ENCODE measurements at places on chromosomes 6 and 20.

DNA sequence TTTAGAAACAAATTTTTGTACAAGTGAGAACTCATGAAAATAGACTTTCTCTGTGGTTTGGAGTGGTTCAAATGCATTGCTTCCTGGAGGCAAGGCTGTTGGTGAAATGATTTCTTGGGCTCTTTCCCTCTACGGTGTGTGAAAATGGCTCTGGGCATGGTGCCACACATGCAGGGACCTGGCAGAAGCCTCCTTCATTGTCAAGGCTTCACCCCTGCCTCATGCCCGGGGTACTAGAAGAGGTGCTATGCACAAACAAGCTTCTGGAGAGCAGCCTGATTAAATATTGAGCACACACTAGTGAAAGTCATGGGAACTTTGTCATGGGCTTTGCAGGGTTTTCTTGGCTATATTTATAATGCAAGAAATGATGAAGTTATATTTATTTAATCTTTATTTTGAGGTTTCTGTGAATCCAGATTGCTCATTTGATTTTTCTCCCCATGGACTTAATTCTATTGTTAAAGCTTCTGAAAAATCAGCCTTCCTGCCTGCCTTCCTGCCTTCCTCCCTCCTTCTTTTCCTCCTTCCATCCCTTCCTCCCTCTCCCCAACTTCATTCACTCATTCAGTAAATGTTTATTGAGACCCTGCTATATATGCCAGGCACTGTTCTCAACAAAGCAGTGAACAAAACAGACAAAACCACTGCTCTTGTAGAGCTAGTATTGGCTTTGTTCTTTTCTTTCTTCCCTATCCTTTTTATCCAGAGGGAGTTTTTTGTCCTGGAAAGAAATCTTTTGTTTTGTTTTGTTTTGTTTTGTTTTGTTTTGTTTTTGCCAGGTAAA, 21.0 kb downstream of the C6orf89 start:
- DNase-seq: no peak

- peak; percentile 32 for DNase-seq
Observed at GRCh38 chr6:7805850-7806214, 79.9 kb downstream of the BMP6 start.

- no peak for DNase-seq
Observed at GRCh38 chr20:15146948-15147347, 809.5 kb upstream of the FLRT3 start.

GRCh38 chr20:63057171-63058117, 50.7 kb upstream of the BHLHE23 start:
- no peak for DNase-seq

DNA sequence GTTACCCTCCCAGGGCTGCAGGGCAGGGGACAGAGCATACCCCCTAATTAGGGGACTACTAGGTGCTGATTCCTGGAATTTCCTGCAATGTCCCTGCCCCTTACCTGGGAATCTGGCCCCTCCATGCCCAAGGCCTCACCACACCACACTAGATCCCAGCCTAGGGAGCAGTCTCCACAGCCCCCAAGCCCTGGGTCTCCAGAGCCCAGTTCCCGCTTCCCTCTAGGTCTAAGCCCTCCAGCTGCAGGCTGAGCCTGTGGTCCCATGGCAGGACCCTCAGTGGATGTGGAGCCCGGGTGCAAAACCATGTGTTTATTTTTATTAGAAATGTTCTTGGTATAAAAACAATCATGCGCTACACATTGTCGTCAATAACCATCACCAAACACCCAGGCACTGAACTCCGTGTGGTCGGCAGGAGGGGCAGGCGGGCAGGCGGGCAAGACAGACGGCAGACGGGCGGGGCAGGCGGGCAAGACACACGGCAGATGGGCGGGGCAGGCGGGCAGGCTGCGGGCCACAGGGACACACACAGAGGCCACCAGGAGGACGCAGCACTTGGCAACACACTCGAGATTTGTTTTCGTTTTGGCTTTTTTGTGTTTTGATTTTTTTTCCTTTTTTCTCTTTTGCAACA, 124.2 kb downstream of the GRM4 start:
- no peak for DNase-seq

- DNase-seq: no peak
Observed at GRCh38 chr20:50331469-50332363, 141.1 kb downstream of the CEBPB start.

Data from fibroblast of skin of right biceps (primary cell).